ENCODE measurements at places on chromosomes 1 and 21.

DNA sequence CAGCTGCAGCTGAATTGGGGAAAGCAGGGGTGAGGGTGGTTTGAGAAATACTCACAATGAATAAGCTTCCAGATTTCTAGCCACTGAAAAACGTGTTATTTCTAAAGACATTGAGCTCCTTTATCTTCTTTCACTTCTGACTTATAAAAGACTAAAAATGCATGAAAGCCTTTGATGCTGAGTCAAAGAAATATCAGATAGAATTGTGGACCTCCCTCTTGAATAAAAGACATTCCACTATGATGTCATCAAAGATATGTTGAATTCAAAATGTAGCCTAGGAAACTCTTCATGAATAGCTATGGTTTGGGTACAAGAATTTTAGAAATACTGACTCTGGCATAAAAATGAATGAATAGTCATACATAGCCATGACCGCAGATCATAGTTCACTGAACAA, 44.7 kb upstream of the COL24A1 start:
- DNase-seq, result no peak

DNA sequence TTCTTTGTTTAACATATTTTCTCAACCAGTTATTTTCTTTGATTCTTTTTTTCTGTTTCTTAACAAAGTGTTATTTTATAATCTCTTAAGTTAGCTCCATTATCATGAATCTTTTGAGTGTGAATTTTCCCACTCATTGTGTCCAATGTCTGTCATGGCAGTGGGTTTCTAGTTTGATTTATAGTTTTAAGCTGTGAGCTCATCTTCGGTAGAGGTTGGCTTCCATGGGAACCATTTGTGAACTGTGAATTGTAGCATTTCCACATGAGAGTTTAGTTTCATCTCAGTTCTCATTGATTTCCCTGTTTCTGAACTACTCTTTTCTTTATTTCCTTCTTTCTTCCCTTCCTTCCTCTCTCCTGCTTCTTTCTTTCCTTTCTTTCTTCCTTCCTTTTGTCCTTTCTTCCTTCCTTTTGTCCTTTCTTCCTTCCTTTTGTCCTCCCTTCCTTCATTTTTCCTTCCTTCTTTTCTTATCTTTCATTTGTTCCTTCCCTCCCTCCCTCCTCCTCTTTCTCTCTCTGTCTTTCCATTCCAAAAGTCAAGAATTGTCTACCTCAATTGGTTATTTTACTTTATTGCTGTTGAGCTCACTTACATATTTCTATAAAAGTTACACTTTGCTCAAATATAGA, 3.0 kb upstream of the CRB1 start:
- no peak for DNase-seq

- no peak for DNase-seq
These were observed 25.3 kb upstream of the SIPA1L2 start for GRCh38 chr1:232655028-232655745.

DNA sequence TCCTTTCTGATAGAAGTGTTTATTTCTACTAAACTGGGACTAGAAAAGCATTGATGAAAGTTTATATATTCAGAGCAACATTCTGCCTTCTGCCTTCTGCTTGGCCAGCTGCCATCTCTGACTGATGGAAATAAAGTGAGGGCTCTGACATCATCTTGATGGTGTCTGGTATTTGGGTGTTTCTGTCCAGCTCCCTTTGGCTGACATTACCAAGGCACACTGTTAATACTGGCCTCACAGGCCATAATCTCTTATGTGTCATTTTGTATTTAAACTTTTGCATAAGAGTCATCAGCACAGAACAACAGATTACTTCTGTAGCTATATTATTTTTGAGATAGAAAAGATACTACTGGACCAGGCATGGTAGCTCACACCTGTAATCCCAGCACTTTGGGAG, 216.9 kb downstream of the RYR2 start:
- no peak for DNase-seq

- no peak for DNase-seq
These were observed 671 bp downstream of the KIF26B start for GRCh38 chr1:245155272-245156040.
